ENCODE measurements at places on chromosomes 2 and 18.

DNA sequence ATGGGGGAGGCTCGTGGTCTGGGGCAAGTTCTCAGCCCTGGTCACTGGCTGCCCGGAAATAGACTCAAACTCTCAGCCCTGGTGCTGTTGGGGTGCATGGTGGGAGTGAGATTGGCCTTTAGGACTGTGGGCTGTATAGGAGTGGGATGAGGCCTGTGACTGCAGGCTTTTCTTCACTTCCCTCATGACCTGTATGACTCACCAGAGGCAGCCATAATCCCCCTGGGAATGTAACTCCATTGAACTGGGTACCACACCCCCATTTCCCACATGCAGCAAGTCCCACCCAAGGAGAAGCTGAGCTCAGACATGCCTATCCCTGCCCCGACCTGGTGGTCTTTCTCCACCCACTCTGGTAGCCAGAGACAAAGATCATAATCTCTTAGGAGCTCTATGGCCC lies 177.7 kb upstream of the OSR1 start:
- DNase-seq = no peak

DNA sequence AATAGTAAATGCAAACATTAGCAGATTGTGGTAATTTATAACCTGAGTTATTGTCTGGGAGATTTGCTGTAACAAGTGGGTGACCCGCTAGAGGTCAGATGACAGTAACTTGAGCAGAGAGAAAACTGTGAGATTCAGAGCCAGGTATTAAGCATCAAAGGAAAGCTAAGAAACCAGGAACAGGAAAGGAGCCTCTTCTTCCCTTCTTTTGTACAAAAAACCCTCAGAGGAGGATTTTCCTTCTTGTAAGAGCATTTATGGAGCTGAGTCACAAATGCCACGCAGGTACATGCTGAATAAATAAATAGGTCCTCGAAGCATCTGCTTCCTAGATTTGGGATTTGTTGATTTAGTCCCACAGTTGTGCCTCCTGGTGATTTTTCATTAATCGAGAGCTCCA lies 146.5 kb downstream of the SH3BP4 start:
- DNase-seq = no peak

- no peak for DNase-seq
Observed at GRCh38 chr18:52572036-52573000, 232.3 kb downstream of the DCC start.

GRCh38 chr2:45892425-45892745 lies 240.9 kb downstream of the PRKCE start:
- no peak for DNase-seq

DNA sequence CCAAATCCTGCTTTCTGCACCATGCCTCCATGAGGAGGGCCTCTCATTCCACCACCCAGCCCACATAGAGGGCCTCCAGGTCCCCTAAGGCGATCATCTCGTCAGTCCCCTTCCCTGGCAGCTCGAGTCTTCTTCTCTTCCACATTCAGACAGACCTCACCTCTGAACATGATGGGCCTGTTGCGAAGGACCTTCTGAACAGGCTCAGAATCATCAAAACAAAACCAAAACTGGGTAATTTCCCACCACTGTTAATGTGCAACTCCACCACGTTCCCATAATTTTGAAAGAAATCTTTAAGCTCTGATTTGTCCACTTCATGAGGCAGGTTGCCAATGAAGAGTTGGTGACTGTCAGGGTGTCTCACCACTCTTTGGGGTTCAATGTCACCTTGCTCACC lies 20.4 kb downstream of the ZRANB3 start:
- DNase-seq = no peak

DNA sequence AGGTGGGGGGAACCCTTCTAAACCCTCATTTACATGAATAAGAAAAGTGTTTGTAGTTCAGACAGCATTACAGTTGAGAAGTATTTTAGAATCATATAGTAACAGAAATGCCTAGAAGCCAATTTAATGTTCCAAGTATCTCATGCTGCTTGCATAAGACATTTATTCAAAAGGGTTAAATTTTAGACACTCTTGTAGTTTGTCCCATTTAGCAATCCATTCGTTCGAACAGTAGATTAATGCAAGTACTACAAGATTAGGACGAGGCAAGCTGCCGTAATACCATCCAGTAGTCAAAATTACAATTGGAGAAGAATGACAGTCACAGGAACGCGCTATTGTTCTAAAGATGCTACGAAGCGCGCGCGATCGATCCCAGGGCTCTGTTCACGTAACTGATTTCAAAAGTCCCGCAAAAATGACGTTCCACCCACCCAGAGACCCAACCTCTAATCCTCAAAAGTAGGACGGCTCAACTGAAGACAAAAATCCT lies 1.2 kb downstream of the TMEM237 start:
- no peak for DNase-seq

DNA sequence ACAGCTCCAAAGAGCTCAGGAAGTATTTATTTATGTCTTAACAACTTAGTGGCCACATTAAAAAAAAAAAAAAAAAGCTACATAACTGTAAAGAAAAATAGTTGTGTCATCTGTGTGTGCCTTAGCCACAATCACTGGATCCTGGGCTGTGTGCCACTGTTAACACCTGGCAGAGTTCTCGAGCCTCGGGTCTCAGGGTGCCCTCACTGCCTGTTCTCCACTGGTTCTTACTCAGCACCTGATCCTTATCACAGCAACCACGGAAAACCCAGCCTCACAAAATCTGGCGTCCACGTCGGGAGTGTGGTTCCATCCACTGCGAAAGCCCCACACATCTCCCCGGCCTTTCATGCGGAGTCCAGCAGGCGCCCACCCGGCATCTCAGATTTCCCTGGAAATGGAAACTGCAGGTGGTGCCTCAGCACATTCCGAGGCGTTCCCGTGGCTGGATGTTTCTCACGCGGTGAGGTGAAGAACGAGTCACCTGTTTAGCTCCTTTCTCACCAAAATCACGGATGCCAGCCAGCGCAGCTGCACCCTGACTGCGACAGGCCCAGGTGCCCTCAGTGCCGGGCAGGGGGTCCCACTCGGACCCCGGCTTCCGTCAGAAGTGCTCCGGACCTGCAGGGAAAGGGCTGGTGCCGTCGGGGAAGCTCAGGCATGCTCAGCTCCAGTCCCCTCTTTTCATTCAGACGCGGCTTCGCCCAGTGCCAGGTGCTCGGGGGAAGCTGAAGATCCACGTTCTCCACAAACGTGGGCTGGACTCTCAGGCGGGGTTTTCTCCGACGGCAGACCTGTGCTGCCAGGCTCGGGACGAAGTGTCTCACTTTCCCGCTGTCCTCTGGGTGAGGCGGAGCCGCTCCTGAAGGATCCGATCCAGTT lies 198.7 kb upstream of the SALL3 start:
- DNase-seq = no peak

DNA sequence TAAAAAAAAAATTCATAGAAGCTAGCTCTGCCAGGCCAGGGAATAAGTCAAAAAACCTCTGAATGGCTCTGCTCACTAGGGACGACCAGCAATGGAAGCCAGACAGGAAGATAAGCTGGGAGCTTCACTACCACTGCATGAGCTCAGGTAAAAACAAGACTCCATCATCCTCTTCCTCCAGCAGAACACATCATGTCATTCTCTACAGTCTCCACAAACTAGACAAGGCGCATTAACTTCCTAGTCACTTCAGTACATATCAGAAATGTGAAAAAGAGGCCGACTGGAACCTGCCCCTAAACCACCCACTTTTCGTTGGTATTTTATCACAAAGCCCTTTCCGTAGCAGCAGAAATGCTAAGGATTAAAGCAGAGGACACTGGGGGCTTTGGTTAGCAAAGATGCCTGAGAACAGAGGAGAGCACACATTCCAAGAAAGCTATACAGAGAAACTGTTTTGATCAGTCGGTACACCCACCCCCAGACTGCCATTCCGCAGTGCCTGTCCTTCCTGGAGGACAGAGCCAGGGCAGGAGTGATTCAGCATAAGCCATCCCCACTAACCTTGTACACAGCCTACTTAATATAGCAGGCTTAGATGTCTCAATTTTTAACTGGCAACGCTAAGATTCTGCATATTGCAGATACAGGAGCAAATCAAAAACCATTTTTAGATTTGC lies 53.4 kb downstream of the AAK1 start:
- no peak for DNase-seq

- DNase-seq = no peak
Observed at GRCh38 chr18:10353791-10354190, 100.6 kb upstream of the APCDD1 start.

- no peak for DNase-seq
Observed at GRCh38 chr2:97717613-97717995, 4.2 kb downstream of the ZAP70 start.

DNA sequence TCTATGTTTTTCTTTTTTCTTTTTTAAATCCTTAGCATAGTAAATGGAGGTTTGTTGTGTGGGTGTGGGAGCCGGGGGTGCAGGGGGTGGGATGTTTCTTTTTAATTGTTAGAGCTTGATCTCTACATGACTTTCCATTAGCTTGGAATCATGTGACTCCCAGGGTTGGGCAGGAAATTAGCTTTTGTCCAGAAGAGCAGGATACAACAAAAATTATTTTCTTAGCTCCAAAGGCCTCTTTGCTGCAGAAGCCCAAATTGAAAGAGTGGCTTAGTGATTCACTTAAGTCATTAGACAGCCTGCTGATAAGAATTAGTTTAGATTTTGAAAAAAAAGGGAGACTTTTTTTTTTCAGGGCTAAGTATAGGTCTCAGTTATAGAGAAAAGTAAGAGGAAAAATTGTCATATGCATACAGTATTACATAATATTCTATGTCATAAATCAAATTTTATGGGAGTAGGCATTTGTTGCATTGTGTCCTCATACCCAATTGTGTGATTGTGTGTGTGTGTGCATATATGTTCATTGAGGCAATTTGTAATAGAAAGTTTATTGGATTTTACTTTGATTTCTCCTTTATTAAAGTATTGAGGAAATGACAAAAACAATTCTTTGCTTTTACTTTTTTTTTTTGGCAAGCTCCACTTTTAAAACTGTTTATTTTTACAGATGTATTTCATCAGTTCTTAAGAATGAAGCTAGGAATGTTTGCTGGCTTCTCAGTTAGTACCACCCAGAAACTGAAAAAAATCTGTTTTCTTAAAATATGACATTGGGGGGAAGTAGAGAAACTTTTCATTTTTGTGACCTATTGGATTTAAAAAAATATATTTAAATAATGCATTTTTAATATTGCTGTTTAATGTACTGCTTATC lies 47.4 kb downstream of the TSPYL6 start:
- DNase-seq = no peak

DNA sequence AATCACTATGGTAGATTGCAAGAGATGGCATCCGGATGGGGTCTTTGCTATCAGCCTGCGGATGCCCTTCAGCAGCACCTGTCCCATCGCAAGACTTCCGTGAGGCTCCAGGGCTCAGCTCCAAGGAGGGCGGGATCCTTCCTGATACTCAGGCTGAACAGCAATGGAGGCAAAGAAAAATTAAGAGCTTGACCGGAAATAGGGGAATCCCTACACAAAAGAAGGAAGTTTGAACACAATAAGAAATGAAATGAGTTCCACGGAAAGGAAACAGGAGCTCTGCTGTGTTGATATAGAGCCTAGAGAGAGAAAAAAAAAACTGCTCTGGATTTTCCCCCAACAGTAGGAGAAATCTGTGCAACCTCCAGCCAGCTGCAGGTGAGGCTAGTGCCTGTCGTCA lies 91.9 kb downstream of the ARL4C start:
- DNase-seq = no peak

- no peak for DNase-seq
Observed at GRCh38 chr2:80530442-80531064, 226.0 kb upstream of the LRRTM1 start.

DNA sequence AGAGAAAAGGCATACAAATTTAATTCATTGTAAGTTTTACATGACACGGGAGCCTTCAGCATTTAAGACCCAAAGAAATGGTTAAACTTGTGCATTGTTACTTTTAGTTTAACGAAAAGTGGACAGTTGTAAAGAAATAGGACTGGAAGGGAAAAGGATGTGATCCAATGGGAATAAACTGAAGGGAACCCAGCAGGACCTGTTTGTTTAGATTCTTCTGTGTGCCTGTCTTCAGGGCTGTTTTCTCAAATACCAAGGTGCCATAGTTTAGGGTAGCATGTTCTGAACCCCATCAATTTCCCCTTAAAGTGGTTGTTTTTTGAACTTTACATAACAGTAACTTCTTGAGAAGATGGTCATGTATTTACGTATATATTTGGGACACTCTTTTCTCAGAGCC lies 30.3 kb upstream of the CABLES1 start:
- no peak for DNase-seq

DNA sequence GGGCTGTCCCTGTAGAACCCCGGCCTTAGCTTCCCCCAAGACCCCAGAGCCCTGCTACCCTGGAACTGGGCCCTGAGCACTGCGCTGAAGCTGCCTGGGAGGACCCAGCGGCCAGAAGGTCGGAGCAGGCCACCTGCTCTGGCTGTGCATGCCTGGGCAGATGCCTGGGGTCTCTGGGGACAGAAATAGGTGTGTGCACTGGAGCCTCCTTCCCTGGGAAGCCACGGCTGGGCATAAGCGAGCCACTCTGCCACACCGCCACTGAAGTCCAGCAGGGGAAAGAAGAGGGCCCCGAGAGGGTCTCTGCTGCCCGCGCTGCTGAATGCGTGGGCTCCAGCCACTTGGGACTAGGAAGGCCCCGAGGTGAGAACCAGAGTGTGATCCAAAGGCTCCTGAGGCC lies 6.7 kb downstream of the GBX2 start:
- DNase-seq = no peak

GRCh38 chr2:229980431-229981184 lies 58.3 kb downstream of the FBXO36 start:
- DNase-seq = no peak

DNA sequence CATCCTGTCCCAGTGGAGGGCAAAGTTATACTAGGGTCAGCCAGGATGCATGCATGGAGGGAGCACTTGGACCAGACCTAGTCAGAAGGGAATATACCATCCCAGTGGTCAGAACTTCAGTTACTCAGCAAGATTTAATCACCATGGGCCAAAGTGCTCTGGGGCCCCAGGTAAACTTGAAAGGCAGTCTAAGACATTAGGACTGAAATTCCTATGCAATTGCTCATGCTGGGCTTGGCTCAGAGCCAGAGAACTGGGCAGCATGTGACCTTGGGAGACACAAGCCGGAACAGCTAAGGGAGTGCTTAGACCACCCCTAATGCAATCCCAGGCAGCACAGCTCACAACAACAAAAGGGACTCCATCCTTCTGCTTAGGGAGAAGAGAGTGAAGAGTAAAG lies 401.3 kb downstream of the KCNJ3 start:
- no peak for DNase-seq
